ENCODE measurements at places on chromosomes 4 and X. TPM values are rescaled to one million over a fixed set of nuclear protein-coding genes. Genes with fewer than 3 reads are reported as not detected.

Gene HHIP
- polyA plus RNA-seq = 13.9 TPM

Gene IDUA
- polyA plus RNA-seq = 40.2 TPM

DNA sequence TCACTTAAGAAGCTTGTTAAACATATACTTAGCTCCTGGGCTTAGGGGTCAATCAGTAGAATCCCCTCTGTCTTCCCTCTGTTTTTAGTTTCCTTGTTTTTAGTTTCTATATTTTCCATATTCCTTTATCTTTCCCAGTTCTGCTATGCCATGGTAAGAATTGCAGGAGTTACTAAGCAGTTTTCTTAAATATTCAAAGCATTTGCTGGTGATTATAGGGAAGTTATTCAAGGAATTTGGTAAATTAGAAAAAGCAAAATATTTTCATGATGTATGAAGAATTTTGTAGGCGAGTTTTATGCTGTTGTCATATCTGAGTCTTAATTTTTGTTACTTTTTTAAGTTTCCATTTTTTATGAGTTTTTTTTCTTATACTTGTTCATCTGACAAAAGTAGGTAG, 91.6 kb upstream of the NUDT6 start:
- no peaks in the 10 kb centered on the region for H3K27me3 ChIP-seq
- H3K4me1 ChIP-seq = no peaks in the 10 kb centered on the region
- no peak overlapping the region for H3K27ac ChIP-seq
- no peak overlapping the region for H3K4me3 ChIP-seq
- H3K36me3 ChIP-seq = no peaks in the 10 kb centered on the region

Gene SORBS2
- 83.5 TPM for polyA plus RNA-seq

GRCh38 chr4:93688978-93689377, 139.6 kb upstream of the ATOH1 start:
- no peaks in the 10 kb centered on the region for H3K4me1 ChIP-seq
- no peak overlapping the region for H3K27ac ChIP-seq
- H3K27me3 ChIP-seq = no peaks in the 10 kb centered on the region
- no peak for DNase-seq
- no peaks in the 10 kb centered on the region for H3K36me3 ChIP-seq
